Suppressor macrophage treated with lipopolysaccharide for 1 hour (primary cell): ENCODE measurements at places on chromosomes 7 and 10.
A peak's percentile ranks its signal among the peaks of the same experiment; 100 is the strongest.

DNA sequence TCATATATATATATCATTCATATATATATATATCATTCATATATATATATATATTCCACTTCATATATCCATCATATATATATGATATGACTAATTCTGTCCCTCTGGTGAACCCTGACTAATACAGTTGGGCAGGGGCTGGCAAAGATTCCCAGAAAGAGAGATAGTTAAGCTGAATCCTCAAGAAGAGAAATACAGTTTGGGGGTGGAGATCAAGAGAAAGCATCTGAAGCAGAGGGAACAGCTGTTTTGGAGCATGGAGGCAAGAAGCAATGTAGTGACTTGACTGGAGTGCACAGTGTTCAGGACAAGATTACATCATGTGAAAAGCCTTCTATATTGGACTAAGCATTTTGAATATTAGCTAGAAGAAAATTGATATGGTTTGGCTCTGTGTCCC is 540.7 kb downstream of the MAGI2 start:
- DNase-seq = no peak

- DNase-seq = no peak
Measured at GRCh38 chr10:75976681-75977080, 545.3 kb downstream of the LRMDA start.

- no peak for DNase-seq
Measured at GRCh38 chr10:132878730-132879407, 63.5 kb downstream of the CFAP46 start.

DNA sequence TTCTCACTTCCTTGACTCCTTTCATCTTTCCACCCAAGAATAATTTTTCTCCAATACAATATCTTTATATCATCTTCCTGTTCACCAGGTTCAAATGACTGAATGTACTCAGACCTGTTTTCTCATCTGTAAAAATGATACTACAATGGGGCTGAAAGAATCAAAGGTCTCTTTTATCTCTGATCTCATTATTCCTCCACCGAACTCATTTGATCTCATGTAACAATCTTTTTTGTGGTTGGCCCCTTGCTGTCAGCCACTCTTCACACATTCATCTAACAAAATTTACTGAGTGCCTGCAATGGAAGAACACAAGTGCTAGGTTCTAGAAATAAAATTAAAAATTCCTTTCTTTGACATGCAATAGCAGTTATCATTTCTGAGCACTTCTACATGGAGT is 65.0 kb downstream of the GRM8 start:
- DNase-seq = no peak

GRCh38 chr10:70163448-70163847 is 6.9 kb downstream of the SAR1A start:
- no peak for DNase-seq

DNA sequence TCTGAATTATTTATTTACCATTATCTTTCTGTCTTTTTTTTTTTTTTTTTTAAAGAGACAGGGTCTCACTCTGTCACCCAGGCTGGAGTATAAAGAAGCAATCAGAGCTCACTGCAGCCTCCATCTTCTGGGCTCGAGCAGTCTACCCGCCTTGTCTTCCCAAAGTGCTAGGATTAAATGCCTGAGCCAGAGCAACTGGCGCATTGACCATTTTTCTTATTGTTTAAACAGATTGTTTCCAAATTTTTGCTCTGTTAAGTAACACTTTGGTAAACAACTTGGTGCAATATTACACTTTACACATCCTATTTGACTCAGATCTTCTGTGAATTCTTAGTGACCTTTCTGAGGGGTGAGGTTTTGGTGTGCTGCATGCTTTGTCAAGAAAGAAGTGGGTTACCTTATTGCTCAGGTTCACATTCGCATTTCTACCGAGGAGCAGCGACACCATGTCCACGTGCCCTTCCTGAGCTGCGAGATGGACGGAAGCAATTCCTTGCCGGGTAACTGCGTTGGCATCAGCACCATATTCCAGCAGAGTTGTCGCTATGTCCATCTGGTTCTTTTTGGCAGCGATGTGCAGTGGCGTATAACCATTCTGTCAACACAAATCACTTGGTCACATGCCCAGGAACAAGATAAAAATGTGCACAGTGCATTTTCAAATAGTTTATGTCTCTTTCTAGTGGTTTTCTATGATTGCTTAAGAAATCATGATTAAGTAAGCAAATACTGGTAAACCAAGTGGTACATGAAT is 203.2 kb downstream of the ANK3 start:
- no peak for DNase-seq

DNA sequence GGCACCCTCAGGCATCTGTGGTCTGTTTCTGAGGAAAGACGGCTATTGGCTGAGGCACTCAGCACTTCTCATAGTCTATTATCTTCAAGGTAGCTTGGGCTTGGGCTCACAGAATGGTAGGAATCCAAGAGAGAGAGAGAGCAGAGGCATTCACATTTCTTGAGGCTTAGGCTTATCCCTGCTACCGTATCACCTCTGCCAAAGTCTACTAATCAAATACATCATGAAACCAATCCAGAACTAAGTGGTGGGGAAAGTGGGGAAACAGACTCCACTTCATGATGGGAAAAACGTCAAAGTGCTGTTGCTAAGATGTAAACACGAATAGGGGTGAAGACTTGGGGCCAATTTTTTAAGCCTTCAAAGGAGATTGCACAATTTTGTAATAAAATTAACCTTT is 271.1 kb upstream of the SEMA3D start:
- no peak for DNase-seq

GRCh38 chr10:124611738-124612137 is 132.4 kb downstream of the FAM53B start:
- DNase-seq = peak; percentile 66

- DNase-seq = peak; percentile 54
Measured at GRCh38 chr10:14358886-14359573, 28.3 kb upstream of the FRMD4A start.

GRCh38 chr7:39001595-39001994 is 23.9 kb downstream of the POU6F2 start:
- DNase-seq = no peak

- DNase-seq = peak; percentile 48
Measured at GRCh38 chr7:137932881-137933269, 69.0 kb downstream of the CREB3L2 start.

- no peak for DNase-seq
Measured at GRCh38 chr7:87580636-87581035, 20.0 kb downstream of the ABCB1 start.

DNA sequence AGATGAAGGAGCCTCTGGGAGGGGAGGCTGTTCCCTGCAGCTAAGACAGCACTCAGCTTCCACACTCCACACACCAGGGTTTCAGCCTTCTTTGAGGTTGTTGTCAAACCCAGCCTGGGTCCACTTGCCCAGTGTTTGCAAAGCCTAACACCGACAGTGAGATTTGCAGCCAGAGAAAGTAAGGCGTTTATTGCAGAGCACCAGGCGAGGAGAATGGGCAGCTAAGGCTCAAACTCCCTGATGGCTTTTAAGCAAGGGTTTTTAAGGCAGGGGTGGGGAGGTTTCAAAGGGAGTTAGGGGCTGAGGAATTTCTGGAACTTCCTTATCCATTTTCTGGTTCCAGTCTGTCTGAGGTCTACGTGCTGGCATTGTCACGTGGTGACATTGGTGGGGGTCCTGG is 4.7 kb upstream of the ZNF775 start:
- no peak for DNase-seq

DNA sequence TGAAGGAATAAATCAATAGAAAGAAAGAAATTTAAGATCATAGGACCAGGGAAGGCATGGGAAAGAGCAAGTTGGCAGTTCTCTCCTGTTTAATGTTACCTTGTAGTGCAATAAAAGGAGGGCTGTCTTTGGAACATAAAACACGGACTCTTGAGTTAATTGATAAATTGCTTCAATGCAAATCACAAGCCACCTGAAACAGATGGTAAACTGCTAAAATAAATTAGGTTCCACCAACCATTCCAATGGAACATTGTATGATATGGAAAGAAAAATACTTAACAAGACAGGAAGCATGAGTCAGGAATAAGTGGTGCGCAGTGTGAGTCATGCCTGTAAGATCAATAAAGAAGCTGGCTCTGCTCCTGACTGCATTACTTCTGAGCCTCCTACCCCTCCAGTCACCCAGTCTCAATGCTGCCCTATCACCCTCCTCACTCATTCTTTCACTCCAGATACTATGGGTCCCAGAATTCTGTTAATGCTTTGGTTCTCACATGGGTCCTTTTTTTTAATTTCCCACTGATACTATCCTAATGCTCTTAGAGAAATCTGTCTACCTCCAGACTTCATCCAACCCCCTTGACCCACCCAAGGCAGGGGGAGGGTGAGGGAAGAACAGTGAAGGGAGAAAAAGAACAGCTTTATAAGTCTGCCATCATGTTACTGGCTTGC is 78.9 kb downstream of the LRRC17 start:
- peak; percentile 66 for DNase-seq

DNA sequence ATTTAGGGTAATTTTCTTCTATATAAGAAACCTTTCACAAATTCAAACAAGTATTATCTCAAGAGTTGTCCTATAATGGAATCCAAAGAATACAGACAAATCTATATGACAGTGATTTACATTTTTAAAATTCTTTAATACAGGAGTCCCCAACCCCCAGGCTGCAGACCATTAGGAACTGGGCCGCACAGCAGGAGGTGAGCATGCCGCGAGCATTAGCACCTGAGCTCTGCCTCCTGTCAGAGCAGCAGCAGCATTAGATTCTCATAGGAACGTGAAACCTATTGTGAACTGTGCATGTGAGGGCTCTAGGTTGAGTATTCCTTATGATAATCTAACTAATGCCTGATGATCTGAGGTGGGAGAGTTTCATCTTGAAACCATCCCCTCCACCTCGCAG is 37.7 kb downstream of the SNX13 start:
- no peak for DNase-seq

- no peak for DNase-seq
Measured at GRCh38 chr7:137091396-137091795, 222.9 kb downstream of the CHRM2 start.

- no peak for DNase-seq
Measured at GRCh38 chr10:133110609-133111275, 23.0 kb downstream of the ADGRA1 start.

DNA sequence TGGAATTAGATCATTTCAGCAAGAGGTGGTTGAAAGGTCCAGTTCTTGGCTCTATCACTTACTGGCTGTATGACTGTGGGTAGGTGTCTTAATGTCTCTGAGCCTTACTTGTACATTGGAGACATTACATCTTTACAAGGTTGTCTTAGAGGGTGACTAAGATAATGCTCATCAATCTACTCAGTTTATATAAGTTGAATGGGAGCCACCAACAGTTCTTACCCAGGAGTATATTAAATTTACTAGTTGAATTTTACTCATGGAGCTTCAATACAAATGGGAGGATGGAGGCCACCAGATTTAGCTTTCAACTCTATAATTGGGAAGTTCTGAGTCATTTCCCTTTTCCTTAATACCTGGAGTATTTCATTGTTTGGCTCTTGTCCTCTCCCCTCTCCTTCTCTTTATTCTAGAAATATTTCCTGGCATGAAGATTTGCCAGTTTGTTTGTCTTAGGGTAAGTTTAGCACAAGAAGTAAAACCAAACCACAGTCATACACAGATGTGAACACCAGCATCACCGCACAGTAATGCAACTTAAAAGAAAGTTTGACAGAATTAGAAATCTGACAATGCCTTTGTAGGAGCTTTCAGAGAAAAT is 222.8 kb downstream of the LRMDA start:
- no peak for DNase-seq

- DNase-seq = no peak
Measured at GRCh38 chr10:48814933-48815332, 124.7 kb downstream of the LRRC18 start.

DNA sequence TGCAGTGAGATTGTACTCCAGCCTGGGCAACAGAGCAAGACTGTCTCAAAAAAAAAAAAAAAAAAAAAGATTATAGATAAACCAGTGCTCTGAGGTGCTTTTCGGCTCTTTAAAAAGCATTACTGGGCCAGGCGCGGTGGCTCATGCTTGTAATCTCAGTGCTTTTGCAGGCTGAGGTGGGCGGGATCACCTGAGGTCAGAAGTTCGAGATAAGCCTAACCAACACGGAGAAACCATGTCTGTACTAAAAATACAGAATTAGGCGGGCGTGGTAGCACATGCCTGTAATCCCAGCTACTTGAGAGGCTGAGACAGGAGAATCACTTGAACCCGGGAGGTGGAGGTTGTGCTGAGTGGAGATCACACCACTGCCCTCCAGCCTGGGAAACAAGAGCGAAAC is 6.6 kb upstream of the HNRNPF start:
- no peak for DNase-seq

DNA sequence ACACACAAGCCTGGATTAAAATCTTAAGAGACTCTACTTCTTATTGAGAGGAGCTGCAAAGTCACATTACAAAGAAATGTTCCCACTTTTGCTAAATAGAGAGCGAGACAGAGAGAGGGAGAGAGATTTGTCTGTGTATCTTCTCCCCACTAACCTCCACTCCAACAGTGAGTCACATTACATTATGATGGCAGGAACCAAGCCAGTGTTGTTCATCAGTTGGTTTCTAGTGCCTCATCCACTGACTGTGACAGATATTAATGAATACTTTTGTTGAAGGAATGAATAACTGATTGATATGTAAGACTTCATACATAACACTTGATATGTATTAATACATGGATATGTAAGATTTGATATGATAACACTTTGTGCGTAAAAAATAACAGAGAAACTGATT is 258.2 kb upstream of the SORCS1 start:
- DNase-seq = no peak
